Kidney (tissue), 22 donors: ENCODE measurements at places on chromosomes 3 and 15. TPM values are rescaled to one million over a fixed set of nuclear protein-coding genes. Genes with fewer than 3 reads are reported as not detected.

DNA sequence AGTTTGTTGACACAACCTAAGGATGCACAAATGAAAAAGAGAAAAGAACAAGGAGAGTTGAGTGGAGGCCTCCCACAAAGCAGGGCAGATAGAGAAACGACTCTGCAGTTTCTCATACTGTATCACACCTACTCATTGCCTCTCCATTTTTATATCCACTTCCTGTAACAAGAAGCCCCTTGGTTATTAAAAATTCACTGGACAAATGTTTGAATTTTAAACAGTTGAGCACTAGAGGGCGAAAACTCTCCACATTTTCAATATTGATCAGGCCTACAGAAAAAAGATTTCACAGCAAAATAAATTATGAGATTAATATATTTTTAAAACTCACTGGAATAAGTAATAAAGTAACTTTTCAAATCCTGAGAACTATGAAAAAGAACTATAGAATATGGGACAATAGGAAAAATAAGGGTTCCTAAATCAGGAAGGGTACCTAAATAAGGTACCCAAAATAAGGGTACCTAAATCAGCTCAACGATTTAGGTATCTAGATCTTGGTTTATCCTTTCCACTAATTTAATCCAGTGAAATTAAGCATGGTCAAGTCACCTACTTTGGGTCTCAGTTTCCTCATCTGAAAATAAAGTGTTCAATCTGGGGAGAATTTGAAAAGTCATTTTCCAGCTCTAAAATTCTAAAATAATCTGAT is 47.0 kb upstream of the PPIB start:
- peak; percentile 39 for DNase-seq

DNA sequence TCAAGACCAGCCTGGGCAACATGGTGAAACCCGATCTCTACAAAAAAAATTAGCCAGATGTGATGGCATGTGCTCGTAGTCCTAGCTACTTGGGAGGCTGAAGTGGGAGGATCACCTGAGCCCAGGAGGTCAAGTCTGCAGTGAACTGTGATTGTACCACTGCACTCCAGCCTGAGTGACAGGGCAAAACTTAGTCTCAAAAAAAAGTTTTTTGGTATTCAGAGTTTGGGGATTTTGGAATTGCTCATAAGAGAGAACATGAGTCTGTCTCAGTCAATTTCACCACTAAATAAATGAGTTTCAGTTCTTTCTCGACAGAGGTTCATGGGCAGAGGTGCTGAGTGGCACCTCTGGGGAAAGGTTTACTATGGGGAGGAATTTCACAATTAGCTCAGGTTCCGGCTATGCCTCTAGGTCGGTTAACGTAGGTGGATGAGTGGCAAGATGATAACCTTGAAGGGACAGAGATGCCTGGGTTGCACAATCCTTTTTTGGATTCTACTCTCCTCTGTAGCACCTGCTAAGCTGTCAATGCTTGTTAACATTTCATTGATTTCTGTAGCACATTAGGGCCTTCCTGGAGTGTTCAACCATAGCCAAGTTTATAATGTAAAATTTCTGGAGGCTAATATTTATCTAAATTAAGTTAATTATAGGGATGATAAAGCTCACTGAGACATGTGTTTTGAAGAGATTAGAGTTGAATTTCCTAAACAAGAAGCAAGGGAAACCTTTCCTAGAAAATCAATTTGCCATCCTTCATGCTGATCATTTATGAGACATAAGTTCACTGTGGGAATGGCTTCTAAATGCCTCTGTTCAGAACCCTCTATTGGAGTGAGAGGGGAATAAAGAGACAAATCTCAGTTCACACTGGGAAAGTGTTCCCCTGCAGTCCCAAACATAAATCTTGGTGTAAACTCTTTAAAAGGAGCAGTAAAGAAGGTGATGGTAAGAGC is 37.4 kb upstream of the DCP1A start:
- no peak for DNase-seq

Gene ZPLD1
- 1.2 TPM for total RNA-seq

Gene DZIP1L
- total RNA-seq, result 22.3 TPM

- DNase-seq, result no peak
Measured at GRCh38 chr3:171013822-171014748, 12.4 kb downstream of the SLC2A2 start.

Gene MOBP
- 0.16 TPM for total RNA-seq

- no peak for DNase-seq
Measured at GRCh38 chr3:183828538-183828870, 3.1 kb upstream of the MAP6D1 start.
